ENCODE measurements at places on chromosomes 12 and 14.

DNA sequence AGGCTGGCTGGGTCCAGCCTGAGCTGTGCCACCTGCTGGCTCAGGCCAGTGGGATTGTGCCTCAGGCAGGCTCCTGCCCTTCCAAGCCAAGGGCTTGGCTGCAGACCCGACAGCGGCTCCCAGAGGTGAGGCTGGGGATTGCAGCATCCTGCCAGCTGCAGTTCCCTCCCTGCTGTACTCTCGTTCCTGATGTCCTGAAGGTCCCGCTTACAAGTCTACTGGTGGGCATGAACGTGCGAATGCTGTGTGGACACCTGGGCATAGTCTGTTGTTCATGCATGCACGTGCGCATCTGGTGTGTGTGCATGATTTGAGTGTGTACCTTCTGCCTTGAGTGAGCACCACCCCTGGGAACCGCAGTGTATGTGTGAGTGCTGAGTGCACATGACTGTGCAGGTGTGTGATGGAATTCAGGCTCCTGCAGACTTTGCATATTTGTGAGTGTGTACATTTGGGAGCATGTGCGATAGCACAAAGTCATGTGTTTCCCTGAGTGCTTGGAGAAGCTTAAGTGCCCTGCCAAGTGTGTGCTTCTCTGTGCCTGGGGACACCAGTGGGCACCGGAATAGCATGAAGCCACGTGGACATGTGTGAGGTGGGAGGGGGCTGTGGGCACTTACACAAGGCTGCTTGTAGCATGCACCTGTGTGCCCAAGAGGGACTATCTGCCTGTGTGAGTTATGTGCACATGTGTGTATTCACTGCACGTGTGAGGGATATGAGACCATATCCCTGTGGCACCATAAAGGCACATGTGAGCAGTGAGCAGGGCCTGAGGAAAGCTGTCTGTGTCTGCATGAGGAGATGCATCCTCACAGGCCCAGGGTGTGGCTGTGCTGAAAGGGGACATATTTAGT is 19.3 kb upstream of the KRT7 start:
- DNase-seq: no peak

DNA sequence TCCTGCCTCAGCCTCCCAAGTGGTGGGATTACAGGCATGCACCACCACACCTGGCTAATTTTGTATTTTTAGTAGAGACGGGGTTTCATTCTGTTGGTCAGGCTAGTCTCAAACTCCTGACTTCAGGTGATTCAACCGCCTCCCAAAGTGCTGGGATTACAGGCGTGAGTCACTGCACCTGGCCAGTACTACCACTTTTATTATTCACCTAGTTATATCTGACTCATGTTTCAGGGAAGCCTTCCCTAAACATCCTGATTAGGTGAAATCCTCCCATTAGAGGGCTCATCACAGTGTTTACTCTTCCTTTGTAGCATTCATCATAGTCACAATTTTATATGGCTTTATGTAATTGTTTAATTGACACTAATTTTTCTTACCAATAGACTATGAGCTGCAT is 295.3 kb upstream of the SOX5 start:
- DNase-seq: no peak

DNA sequence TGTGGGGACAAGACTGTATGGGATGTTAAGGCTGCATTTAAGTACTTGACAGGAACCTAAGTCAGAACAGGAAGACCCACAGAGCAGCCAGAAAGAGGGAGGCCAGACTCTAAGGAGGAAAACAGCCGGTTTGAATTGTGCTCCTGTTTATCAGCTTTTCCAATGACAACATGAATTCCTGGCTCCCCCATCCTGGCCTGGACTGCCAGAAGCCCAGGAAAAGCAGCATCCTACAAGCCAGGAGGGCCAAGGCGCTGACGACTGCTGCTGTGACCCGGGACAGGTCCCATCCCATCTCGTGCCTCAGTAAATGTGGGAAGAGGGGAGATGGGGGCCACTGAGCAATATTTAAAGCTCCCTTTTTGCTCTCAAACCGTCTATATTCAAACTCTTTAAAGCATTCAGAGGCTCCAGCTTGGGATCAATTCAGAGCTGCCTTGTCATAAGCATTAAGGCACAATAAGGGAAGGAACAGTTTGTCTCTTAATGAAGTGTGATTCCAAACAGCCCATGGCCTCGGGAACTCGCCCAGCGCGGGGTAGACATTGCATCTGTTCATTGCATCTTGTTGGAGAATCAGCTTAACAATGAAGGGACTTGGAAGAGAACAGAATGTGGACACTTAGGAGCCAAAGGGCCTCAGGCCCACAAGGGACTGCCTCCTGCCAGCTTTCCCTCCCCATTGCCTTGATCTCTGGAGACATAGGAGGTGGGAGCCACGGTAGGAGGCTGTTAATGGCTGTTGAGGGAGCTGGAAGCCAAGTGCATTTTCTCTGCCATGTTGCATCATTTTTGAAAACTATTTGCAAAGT is 49.6 kb downstream of the CMKLR1 start:
- DNase-seq: no peak

DNA sequence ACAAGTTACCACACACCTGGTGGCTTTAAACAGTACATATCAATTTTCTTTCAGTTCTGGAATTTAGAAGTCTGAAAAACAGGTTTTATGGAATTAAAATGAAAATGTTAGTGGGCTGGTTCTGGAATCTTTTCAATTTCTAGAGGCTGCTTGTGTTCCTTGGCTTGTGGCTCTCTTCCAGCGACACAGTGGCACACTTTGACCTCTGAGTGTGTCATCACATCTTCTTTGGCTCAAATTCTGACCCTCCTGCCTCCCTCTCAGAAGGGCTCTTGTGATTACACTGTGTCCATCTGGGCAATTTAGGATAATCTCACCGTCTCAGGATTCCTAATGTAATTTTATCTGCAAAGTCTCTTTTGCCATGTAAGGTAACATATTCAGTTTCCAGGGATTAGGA is 170.0 kb downstream of the PLCZ1 start:
- DNase-seq: no peak

DNA sequence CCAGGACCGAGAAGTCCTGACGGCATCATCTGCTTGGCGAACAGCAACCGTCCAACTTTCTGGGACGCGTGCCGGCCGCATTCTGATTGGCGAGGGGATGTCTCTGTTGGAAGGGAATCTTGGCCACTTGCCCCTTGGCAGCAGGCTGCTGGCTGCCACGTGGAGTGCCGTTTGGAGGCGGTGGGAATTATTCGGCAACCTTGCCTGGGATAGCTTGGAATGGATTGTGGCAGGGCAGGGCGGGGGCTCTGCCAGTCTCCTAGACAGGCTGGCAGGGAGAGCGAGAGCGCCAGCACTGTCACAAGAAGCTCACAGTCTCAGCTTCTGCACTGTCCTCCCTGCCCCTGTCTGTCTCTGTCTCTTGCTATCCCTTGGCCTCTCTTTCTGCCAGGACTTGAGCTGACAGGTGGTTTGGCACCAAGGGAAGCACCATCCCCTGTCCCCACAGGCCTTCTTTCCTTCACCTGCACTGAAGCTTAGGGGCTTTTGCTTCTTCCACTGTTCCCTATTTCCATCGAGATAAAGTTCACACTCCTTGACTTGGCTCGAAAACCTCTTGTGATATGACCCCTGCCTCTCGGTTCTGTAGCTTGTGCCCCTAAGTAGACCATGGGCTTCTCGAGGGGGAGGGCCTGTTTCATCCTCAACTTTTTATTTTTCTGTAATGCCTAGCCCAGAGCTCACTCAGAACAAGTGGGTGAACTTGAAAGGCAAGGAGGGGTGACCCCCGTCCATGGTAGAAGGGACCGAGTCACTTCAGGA is 201.9 kb downstream of the PHETA1 start:
- no peak for DNase-seq

DNA sequence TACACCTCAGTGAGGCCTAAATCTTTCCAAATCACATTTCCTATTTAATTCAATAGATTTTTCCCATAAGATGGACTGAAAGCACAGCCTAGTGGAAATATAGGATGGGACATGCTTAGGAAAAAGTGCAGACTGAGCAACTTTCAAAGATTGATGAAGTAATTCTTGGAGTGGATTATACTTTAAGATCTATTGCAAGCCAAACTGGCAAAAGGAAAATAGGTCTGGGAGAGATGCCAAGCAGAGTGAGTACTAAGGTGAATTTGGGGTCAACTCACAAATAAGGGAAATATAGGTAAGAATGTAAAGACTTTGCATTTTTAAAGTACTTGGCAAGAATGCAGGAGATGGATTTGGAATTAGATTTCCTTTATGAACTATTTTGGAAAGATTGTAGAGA is 170.2 kb upstream of the FOXG1 start:
- DNase-seq: no peak

DNA sequence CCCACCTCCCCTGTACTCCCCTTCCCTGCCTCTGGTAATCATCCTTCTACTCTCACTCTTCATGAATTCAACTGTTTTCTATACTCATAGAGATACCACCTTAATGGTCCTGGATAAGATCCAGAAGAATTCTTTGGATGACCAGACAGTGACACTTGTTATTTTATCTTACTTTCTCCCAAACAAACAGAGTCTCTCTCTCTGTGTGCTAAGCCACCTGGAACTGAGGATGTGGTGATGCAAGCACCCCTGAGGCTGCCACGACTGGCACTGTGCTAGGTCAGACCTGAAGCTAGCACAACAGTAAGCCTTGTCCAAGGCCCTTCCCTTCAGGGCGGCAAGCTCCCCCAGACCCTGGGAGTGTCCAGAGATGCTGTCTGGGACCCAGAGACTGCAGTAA is 250.2 kb downstream of the C12orf50 start:
- no peak for DNase-seq

GRCh38 chr12:21296751-21297406 is 37.8 kb downstream of the SLCO1A2 start:
- DNase-seq: no peak

DNA sequence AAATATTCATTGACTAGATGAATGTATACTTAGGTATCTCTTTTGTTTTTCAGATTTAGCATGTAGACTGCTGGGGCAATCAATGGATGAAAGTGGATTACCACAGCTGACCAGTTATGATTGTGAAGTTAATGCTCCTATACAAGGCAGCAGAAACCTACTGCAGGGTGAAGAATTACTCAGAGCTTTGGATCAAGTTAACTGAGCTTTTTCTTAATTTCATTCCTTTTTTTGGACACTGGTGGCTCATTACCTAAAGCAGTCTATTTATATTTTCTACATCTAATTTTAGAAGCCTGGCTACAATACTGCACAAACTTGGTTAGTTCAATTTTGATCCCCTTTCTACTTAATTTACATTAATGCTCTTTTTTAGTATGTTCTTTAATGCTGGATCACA is 15.3 kb upstream of the SNAPC1 start:
- DNase-seq: no peak

DNA sequence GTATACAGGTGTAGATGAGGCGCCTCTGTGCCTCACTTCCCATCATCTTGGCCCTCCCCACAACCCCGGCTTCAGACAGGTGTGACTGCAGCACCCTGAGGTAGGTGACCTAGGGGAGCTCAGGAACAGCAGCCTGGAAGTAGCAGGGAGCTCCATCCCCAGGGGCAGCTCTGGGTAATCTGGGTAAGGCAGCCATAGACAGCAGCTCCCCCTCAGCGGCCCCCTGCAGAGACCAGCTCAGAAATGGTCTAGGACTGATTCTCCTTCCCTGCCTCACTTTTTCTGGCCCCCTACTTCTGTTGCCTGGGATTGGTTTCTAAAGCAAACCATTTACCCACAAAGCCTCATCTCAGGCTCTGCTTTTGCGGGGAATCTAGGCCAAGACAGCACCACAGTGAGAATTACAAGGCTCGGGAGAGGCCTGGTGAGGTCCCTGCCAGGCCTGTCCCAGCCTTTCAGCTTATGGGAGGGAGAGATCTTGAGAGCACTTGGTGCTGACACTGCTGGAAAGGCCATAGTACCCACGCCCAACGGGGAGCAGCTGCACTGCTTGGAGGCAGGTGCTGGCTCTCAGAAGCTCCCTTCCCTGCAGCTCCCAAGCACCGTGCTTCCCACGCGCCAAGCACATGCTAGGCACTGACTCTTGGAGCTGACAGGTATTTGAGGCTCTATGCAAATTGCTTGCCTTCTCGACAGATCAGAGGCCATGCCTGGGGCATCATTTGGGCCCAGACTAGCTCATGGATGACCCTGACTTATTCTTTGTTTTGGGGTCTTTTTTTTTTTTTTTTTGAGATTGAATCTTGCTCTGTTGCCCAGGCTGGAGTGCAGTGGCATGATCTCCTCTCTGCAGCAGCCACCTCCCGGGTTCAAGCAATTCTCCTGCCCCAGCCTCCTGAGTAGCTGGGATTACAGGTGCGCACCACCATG is 45.1 kb upstream of the TRAF3 start:
- no peak for DNase-seq

DNA sequence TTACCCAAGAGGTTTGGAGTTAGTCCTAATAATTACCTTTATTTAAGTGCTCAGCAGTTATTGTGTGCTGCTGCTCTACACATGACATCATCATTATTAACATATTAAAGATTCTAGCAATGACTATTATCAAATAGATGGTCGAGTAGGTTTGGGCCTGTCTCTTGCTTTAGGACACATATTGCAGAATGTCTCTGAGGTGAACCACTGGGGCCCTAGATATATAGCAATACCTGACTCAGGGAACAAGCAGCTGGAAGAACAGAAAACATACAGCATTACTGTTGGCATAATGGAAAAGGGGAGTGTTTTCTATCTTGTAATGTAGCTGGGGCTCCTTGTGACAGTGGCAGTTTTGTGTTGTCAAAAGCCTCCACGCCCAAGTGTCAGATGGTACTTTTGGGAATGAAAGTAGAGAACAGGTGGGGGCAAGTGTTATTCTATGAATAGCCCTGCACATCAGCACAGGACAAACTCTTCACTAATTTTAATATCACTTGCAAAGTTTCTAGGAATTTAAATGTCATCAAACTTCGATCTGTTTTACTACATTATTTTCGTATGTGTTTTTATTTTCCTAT is 54.6 kb downstream of the C12orf56 start:
- DNase-seq: no peak

- DNase-seq: no peak
These were observed 545 bp downstream of the CPSF2 start for GRCh38 chr14:92122351-92122677.

DNA sequence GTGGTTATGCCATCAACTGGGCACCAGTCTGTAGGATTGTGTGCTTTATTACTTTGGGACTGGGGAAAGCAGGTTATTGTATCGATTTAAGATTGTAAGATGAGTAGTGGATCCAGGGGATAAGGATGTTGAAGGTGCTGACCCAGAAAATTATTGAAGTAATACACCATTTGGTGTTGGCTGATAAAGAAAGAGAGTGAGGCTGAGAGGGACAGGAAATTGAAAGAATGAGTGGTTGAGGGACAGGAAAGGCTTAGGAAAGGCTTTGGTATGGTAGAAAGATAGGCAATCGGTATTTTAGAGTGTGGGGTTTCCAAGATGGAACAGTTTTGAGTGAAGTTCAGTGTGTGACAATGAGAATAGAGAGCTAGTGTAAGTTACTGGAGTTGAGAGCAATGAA is 12.3 kb downstream of the PPHLN1 start:
- no peak for DNase-seq

- no peak for DNase-seq
These were observed 42.4 kb downstream of the TXNRD1 start for GRCh38 chr12:104257913-104258472.

GRCh38 chr14:101250948-101251811 is 310.1 kb upstream of the DIO3 start:
- DNase-seq: no peak

- no peak for DNase-seq
These were observed 38.4 kb downstream of the RTL1 start for GRCh38 chr14:100864960-100865681.

GRCh38 chr14:21868442-21869046 is 194.9 kb upstream of the OR4E1 start:
- DNase-seq: no peak

GRCh38 chr12:112537710-112538396 is 119.1 kb downstream of the PTPN11 start:
- no peak for DNase-seq

All from NCI-H2081 treated with DMSO at 0.1 percent for 48 hours (cell line).